ENCODE measurements at places on chromosomes 7 and 10. TPM values are rescaled to one million over a fixed set of nuclear protein-coding genes. Genes with fewer than 3 reads are reported as not detected.

WDFY4 gene
- polyA plus RNA-seq, result 0.54 TPM

AGAP4 gene
- 9.6 TPM for polyA plus RNA-seq

LRRTM3 gene
- not detected for polyA plus RNA-seq

COMMD3 gene
- 75.8 TPM for polyA plus RNA-seq

CPEB3 gene
- polyA plus RNA-seq, result 1.4 TPM

TMEM273 gene
- polyA plus RNA-seq, result 7.8 TPM

SPRN gene
- not detected for polyA plus RNA-seq

PLEKHS1 gene
- polyA plus RNA-seq, result 4.1 TPM

LIPK gene
- polyA plus RNA-seq, result not detected

NRCAM gene
- polyA plus RNA-seq, result 0.59 TPM

GTF2IRD1 gene
- polyA plus RNA-seq, result 4.8 TPM

CYP3A5 gene
- 0.61 TPM for polyA plus RNA-seq

CALD1 gene
- polyA plus RNA-seq, result 658 TPM
